NCI-H1436 treated with DMSO at 0.1 percent for 48 hours (cell line): ENCODE measurements at places on chromosomes 12 and 14.

DNA sequence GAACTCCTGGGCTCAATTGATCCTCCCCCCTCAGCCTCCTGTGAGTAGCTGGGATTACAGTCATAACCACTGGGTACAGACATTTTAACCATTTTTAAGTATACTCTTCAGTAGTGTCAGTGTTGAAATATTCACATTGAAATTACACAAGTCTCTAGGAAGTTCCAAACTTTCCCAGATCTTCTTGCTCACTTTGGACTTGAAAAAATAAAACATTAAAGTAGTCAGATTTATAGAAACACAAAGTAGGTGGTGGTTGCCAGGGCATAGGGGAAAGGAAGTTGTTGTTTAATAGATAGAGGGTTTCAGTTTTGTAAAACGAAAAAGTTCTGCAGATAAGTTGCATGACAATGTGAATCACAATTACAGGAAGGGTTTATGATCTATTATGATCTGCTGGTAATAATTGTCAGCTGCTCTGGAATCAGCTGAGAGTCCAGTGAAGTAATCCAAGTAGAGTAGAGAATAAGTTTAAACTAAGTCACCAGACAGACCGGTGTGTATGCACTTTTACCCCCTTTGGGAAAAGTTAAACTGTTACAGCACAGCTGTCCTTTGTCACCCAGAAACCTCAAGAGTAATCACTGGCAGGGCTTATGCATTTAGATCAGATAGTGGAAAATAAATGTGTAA lies 27.4 kb downstream of the PCNX1 start:
- DNase-seq, result no peak

DNA sequence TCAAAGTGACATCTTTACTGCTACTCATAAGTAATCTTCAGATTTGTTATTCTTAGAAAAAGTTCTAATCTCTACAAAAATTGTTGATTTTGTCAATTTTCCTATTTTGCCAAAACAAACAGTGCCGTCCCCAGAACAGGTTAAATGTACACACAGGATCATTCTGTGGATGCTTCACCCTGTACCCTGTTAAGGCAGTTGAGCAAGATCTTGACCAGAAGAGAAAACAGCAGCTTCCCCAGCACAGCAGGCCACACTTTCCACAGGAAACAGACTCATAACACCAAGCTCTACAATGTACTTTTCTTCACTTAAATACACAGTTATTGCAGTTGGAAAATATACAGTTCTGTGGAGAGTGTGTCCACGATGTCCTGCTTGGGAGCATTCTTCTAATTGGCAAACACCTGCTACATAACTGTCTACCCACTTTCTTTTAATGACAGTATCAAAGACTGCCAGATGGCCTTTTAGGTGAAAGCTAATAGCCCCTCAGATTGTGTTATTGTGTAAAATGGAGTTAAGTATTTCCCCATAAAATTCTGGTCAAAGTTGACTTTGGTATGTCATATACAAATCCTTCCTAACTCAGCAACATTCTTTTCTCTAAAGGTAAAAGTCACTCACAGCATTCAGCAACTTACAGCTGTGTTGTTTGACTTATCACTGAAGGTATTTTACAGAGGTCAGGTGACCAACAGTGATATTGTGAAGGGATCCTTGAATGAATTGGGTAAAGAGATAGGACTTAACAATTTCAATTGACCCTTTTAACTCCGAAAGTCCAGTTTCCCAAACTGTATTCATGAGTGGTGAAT lies 77.0 kb downstream of the SEC23A start:
- DNase-seq, result no peak

DNA sequence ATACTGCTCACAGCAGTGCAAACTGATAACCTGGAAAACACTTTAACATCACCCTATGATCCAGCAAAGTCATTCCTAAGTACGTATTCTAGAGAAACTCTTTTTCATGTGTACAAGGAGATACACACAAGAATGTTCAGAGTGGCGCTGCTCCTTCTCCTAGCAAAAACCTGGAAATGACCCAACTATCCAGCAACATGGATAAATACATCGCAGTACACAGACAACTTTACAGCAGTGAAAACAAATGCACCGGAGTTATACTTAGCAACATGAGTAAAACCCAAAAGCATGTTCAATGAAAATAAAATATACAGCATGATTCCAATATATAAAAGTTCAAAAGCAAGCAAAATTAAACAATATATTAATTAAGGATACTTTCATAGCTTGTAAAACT lies 18.7 kb downstream of the SART3 start:
- DNase-seq, result no peak

DNA sequence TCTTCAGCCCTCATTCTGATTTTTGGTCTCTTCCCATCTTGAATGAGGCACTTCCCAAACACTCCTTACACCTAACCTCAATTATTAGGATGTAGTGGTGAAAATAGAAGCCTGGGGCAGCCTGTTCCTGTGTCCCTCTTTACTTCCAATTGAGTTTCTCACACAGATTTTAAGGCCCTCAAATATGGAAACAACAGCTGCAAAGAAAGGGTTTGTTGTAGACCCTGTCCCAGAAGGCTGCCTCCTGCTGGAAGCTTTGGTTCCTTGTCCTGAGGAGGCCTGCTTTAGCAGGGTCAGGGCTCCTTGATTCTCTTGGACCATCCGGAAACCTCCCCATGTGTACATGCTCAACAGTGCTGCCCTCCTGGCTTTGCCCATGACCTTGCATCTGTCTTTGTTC lies 101.3 kb downstream of the TGFB3 start:
- no peak for DNase-seq

DNA sequence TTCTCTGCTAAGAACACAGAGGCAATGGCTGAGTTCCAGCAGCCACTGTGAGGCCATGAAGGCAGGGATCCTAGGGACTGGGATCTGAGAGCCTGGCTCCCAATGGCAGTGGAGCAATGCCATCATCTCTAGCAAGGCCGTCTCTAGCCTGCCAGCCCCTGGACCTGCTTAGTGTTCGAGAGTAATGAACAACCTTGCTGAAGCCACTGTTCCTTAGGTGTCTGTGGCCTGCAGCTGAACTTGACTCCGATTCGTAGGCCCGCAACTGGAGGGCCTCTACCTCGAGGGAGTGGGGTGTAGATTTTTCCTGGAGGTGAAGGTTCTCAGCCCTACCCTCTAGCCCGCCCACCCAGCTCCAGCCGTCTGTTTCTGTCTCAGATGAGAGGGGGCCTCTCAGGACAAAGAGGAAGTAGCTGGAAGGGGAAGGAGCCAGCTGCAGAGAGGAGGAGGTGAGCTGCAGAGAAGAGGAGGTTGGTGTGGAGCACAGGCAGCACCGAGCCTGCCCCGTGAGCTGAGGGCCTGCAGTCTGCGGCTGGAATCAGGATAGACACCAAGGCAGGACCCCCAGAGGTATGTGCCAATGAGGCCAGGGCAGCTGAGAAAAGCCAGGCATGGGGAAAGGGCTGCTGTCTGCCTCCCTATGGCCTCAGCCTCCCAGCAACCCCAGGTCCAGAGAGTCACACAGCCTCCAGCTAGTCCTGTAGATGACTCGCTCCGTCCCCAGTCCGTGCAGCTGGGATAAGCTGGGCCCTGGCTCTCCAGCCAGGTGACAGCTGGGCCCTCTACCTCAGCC lies at the start of gene PLD4:
TSS of gene PLD4 (plus strand) at position 459 of the 793 bp plus-strand sequence. CDS start 2,262 bp downstream, outside the sequence.
- DNase-seq, result no peak

DNA sequence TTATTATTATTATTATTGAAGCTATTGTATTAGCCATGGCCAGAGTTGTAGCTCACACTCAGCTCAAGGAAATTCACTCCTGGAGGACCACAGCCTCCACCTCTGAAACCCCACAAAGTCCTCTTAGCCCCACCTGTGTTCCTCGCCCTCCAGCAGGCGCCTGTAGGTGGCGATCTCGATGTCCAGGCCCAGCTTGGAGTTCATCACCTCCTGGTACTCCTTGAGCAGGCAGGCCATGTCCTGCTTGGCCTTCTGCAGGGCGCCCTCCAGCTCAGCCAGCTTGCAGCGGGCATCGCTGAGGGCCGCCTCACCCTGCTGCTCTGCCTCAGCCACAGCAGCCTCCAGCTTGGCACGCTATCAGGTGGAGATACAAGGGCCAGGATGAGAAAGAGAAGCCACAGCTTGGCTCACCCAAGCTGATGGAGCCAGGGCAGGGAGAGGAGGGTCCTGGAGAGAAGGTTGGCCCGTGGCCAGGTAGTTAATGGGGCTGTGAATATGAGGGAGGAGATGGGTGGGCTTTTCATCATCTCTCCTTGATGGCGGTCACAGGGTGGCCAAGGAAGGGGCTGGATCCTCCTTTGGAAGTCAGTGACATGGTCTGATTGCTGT lies 5.1 kb downstream of the KRT85 start:
- no peak for DNase-seq

- no peak for DNase-seq
These were observed 170.6 kb downstream of the RIMBP2 start for GRCh38 chr12:130545475-130545874.

DNA sequence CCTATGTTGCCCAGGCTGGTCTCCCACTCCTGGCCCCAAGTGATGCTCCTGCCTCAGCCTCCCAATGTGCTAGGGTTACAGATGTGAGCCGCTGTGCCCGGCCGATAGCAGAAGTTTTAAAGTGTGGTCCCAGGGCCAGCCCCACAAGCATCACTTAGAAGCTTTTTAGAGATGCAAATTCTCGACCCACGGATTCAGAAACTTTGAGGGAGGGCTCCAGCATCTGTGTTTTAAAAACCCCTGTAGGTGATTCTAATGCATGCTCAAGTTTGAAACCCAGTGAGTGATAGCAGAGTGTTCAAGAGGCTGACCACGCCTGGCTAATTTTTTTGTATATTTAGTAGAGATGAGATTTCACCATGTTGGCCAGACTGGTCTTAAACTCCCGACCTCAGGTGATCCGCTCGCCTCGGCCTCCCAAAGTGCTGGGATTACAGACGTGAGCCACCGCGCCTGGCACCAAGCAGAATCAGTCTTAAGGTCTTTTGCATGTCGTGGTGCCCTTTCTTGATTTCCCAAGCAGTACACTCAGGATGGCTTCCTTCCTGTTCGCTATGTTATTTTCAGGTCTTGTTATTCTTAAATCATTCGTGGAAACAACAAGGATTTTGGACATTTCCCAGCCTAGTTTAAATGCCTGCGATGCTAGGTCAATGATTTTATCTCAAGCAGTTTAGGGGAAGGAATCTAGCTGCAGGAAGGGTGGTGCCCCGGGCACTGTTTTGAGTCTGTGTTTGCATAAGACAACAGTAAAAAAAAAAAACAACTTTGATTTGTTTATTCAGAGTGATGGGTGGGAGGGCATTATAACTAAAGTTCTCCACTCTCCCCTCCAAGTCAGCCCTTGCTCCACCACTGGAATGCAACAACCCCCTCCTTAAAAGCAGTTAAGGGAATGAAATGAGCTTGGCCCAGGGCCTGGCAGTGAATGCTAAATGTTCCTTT lies 9.2 kb upstream of the RILPL2 start:
- DNase-seq, result no peak

DNA sequence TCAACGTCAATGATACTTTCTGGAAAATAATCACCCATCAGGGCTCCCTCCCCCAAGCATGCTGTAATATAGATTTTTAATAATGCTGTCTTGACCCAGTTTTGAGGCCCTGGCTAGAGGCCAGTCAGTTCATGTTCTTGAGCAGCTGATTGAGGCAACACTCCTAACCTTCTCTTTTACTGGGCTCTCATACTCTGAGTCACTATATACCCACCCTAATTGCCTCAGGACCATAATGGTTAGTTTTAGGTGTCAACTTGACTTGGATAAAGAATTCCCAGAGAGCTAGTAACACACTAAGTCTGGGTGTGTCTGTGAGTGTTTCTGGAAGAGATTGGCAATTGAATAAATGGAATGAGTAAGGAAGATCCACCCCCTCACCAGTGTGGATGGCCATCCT lies 527.0 kb upstream of the ATP2B1 start:
- DNase-seq, result no peak

DNA sequence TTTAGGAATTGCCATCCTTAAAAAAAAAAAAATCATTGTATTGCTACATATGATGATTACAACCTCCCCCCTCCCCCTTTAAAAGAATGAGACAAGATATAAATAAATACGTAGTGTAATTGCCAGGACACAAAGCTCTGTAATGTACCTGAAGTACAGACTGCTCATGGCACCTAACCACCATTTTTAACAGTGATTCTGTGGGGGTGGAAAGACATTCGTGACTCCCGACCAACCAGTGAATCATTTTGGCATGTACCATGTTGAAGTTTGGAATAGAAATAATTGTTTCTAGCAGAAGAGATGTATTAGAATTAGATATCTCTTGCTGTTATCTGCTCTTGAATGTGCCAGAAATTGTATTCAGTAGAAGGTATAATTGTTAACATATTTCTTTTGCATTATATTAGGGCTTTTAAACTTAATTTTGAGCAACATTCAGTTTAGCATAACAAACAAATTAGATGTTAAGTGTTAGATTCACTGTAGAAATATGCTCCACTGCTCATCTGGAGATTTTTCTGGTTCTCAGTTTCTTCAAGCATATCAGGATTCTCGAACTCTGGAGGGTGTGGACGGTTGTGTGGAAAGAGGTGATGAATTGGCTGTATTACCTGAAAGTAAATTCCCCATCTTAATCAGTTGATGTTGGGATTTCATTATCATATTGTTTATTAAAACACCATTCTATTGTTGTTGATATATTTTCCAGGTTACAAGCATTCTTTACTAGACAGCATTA lies 31.1 kb downstream of the FRS2 start:
- DNase-seq, result no peak

DNA sequence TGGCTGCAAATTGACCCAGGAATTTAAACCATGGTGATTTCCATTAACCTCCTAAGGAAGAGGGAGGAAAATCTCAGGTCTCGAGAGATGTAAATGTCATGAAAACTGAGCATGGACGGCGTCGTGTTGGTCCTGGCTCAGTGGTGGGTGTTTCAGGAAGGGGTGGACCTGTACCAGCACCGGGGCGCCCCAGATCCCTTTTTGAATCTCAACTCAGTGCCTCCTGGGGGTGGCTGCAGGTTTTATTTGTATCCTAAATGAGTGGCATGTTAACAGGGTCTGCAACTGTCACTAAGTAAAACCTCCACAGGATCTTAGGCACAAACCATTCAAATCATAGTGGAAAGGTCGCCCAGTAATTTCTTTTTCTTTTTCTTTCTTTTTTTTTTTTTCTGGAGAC lies 101.3 kb downstream of the ASCL4 start:
- no peak for DNase-seq
